Putamen (tissue), 1 donor: ENCODE measurements at places on chromosomes 16 and 17.

- DNase-seq = no peak
These were observed 11.4 kb downstream of the MYL4 start for GRCh38 chr17:47220531-47220999.

GRCh38 chr17:35293151-35293847 is 50.4 kb downstream of the SLFN5 start:
- DNase-seq = no peak

DNA sequence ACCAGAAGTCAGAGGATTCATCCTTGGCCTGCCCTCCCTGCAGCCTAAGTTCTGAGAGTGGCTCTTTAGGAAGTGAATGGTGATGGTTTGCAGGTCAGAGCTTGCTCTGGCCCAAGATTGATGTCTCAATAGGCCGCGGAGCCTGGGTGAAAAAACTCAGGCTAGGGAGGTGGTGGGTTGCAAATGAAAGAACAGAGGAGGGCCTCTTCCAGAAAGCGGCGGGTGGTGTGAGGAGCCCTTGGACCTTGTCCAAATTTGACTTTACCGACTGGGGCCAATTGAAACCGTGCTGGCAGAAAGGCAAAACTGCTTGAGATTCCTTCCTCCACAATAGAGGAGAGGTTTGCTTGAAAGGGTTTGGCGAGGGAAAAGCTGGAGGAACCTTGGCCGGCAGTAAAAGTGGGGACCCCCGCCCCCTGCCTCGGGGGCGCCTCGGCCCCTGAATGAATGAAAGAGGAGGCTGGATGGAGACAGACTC is 331.3 kb downstream of the SEC14L1 start:
- no peak for DNase-seq

DNA sequence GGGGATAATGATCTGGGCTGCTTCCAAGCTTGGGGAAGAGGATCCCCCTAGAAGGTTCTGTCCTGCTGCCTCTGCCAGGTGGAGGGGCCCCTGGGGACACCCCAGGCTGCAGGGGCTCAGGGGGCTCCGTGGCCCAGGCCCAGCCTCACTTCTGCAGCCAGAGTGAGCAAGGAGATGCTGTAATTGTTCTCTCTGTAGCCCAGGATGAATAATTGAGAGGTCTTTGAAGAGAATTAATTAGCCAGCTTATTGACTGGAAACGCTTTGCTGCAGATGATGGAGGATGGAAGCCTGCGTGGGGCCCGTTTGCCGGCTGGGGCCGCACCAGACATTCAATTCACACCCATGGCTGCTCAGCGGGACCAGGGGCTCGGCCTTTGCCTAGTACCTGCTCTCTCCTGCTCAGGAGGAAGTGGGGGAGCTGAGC is 38.5 kb downstream of the TMEM235 start:
- no peak for DNase-seq

DNA sequence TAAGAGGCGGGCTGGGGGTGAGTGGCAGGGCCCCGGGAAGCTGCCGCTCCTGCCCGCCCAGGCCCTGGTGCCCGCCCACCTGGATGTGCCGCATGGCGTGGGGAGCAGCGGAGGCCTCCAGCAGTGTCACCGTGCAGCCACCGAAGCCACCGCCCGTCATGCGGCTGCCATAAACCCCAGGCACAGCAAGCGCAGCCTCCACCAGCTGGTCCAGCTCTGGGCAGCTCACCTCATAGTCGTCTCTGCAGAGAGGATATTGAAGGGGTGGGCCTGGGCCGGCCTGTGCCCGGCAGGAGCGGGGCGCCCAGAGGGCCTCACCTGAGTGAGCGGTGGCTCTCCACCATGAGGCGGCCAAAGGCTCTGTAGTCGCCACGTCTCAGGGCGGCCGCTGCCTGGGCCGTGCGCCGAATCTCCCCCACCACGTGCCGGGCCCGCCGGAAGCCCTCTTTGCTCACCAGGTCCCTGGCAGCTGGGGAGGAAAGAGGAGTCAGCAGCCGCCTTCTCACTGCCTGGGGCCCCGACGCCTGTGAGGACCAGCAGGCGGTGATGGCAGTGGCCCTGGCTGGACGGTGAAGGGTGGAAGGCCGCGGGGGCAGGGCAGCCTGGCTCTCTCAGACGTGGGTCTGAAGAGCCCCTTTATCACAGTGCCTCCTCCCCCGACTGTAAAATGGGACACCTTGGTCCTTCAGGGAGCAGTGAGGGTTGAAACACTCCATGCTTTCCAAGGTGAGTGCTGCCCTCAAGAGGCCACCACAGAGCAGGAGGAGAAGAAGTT is 6.7 kb downstream of the GALK1 start:
- no peak for DNase-seq

DNA sequence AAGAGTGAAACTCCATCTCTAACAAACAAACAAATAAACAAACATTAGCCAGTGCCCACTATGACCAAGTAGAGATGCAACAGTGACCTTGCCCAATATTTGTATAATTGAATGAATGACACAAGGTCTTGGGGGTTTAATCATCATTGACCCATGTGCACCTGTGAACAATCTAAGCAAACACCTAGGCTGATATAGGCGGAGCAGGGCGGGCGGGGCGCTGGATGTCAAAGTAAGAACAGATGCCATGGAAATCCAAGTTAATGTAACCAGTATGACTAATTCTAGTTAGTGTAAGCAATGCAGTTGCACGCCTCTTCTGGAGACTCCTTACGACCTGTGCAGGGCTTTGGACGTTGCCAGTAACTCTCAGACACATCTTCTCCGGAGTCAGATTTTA is 17.6 kb downstream of the RCVRN start:
- no peak for DNase-seq

DNA sequence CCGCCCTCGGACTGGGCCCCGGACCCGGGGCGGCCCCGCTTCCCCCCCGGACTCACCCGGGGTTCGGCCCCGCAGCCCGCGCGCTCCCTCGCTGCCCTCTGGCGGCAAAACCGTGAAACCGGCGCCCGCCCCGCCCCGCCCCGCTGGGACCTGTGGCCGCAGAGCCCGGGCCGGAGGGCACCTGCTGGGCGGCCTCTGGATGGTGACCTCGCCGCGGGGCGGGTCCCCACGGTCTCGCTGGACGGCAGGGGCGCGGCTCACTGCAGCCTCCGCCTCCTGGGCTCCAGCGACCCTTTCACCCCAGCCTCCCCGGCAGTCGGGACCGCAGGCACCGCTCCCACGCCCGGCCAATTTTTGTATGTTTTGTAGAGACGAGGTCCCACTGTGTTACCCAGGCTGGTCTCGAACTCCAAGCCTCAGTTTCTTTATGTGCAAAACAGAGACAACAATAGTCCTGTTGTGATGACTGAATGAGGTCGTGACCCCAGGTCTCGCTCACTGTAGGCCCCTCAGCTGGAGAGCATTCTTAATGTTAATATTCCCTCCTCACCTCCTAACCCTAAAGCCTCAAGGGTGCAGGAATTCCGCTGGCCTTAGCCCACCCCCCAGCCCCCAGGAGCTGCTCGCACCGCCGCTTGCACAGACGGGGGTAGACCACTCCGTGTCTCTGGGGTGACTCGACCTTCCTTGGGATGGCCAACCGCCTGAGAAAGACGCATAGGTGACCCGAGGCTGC is 33.7 kb upstream of the RPH3AL start:
- DNase-seq = no peak

DNA sequence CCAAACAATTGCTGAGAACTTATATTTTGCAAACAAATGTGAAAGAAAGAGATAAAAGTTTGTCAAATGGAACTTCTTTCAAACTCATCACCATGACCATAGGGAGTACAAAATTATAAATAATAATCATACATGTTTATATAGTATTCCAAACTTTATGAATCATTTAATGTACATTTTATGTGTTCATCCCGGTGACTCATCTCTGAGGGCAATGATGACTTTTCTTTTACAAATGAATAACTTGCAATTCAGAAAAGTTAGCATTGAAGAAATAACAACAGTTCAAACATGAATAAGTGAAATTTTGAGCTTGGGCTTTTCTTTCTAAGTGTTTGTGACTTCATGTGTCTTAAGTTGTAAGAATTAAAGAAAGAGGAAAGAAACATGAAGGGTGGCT is 66.3 kb upstream of the CDH8 start:
- DNase-seq = no peak

GRCh38 chr16:22255335-22255734 is 41.9 kb upstream of the POLR3E start:
- no peak for DNase-seq

DNA sequence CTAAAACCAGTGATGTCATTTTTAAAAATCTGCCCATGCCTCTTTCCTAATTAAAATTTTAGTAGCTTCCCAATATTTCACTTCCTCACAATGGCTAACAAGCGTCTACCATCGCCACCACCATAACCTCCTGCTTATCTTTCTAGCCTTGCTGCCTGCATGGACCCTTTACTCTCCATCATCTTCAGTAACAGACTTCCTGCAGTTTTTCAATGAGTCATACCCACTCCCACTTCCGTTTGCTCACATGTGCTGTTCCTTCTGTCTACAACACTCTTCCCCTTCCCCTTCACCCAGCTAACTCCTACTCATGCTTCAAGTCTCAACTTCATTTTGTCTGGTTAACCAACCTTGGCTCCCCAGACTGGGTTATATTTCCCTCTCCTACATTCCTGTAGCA is 12.8 kb upstream of the SKAP1 start:
- no peak for DNase-seq

DNA sequence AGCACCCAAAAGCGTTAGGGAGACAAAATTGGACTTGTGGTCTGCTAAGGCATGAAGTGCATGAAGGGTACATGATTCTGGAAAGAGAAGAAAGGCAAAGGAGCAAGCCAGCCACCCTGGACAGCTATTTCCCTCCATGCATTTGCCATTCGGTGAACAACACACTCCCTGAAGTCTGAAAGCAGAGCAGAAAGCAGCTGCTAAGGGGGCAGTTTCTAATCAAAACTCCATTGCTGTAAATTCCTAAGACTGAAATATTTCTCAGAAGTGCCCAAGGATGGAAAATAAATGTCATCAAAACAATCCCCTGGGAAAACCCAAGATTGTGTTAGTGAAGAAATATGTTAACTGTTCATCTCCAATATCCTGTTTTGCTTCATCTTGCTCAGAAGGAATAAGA is 44.3 kb downstream of the PMP22 start:
- DNase-seq = no peak

GRCh38 chr17:55354010-55354409 is 67.6 kb downstream of the MMD start:
- DNase-seq = no peak

- peak; percentile 57 for DNase-seq
These were observed 4.0 kb upstream of the ZC3H18 start for GRCh38 chr16:88566158-88566557.

- DNase-seq = no peak
These were observed 519 bp upstream of the NTN1 start for GRCh38 chr17:9020824-9021157.

GRCh38 chr16:86497551-86498021 is 12.7 kb upstream of the FOXF1 start:
- DNase-seq = no peak
